ENCODE measurements at places on chromosomes 11 and 22.
A peak's percentile ranks its signal among the peaks of the same experiment; 100 is the strongest.

- no peak for DNase-seq
Measured at GRCh38 chr11:12214751-12215150, 104.4 kb downstream of the MICAL2 start.

DNA sequence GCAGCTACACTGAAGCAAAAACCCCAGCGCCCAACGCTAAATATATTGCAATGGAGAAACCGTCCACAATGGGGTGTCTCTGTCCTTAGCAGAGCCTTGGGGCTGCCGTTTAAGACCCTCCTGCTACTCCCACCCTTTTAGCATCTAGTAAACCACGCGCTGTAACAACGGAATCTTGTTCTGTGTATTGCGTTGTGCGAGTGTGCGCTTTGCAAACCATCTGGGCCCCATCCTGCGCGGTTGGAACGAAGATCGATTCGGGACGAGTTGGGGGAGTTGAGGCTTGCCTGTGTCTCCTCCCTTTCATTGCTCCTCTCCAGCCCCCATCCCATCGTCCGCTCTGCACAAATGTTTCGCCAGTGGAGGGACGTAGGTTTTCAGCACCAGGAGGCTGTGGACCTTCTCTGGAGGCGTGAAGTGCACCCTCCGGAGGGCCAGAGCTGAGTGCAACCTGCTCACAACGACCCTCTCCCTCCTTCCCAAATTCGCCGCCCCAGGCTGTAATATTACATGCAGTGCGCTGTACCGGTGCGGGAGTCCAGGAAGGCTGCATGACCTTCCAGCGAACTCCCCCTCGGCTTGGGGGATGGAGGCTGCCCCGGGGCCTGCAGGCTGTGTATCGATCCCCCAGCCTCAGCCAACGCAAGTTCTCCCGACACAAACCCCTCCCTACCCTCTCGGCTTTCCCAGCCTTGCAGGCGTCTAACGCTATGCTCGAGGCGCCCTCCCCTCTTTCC, 1.6 kb upstream of the KMT2A start:
- DNase-seq, result peak; percentile 47

DNA sequence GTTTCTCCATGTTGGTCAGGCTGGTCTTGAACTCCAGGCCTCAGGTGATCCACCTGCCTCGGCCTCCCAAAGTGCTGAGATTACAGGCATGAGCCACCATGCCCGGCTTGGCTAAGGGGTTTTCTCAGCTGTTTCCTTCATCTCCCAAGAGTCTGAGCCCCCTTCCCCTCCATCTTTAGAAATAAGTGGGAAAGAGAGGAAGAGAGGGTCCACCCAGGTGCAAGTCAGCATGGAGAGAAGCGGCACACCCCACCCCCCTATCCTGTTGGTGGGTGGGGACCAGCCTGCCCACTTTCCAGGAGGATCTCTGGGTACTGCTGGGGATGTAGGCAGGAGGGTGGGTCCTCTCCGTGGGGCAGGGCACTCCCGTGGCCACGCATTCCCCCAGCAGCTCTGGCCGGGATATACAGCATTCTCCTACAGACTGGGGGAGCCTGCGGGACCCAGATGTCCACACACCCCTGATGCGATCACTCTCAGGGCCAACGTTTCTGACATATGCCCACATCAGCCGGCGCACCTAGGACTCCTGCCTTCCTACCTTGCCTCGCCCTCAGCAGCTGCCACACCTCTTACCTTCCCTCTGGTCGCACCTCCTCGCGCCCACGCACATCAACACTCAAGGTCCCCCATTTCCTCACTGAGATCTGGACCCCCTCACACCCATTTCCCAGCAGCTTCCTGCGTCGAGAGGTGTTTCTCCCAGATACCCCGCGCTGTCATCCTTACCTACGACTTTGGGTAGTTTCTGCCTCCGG, 8.9 kb downstream of the SCARF2 start:
- DNase-seq, result no peak

GRCh38 chr22:17964156-17964555, 60.2 kb downstream of the MICAL3 start:
- DNase-seq, result no peak

DNA sequence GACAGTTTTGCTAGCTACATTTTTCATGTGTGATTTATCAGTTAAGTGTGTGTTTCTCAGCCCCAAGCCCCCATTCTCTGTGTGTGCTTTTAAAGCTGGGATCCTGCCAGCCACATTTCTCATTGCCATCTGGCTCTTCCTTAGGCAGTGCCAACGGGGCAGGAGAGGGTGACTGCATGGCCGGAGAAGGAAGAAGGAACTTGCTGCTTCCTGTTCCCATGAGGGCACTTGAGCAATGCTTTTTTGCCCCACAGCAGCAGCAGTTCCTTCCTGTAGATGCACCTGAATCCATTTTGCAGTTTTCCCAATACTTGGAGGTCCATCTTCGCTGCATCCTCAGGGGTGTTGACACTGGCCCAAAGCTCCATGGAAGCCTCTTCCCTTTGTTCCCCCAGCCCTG, 37.5 kb downstream of the TNRC6B start:
- DNase-seq, result peak; percentile 38

GRCh38 chr22:38172832-38173640, 8.6 kb downstream of the PLA2G6 start:
- peak; percentile 73 for DNase-seq

DNA sequence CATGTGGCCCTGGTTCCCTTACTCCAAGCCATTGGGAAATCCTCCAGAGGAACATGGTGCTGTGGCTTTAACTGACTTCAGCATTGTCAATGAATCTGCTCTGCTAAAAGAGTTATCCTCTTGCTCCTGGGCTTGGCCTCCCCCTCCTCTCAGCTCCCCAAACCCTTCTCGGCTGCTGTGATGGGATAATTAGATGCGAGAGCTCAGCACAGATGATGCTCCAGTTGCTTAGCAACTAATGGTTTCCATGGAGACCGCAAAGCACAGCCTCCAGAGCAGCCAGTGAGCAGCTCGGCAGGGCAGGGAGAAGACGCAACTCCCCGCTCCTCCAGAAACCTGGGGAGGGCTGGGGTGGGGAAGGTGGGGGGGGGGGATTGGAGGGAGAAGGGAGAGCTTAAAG, 2.8 kb upstream of the UPK2 start:
- DNase-seq, result no peak

GRCh38 chr11:104665641-104666040, 232.6 kb downstream of the CASP12 start:
- DNase-seq, result no peak

- DNase-seq, result no peak
Measured at GRCh38 chr11:118095493-118095892, 8.7 kb upstream of the SMIM35 start.

- DNase-seq, result no peak
Measured at GRCh38 chr11:132332521-132332920, 962.1 kb downstream of the NTM start.

GRCh38 chr11:12103411-12104225, 6.8 kb upstream of the MICAL2 start:
- DNase-seq, result no peak

- DNase-seq, result peak; percentile 90
Measured at GRCh38 chr22:37242395-37242918, 1.6 kb downstream of the RAC2 start.

- DNase-seq, result no peak
Measured at GRCh38 chr11:118227865-118228785, 3.3 kb upstream of the JAML start.

GRCh38 chr22:46881373-46882118, 119.1 kb downstream of the TBC1D22A start:
- DNase-seq, result no peak

- no peak for DNase-seq
Measured at GRCh38 chr11:46006418-46007070, 84.1 kb downstream of the LARGE2 start.

DNA sequence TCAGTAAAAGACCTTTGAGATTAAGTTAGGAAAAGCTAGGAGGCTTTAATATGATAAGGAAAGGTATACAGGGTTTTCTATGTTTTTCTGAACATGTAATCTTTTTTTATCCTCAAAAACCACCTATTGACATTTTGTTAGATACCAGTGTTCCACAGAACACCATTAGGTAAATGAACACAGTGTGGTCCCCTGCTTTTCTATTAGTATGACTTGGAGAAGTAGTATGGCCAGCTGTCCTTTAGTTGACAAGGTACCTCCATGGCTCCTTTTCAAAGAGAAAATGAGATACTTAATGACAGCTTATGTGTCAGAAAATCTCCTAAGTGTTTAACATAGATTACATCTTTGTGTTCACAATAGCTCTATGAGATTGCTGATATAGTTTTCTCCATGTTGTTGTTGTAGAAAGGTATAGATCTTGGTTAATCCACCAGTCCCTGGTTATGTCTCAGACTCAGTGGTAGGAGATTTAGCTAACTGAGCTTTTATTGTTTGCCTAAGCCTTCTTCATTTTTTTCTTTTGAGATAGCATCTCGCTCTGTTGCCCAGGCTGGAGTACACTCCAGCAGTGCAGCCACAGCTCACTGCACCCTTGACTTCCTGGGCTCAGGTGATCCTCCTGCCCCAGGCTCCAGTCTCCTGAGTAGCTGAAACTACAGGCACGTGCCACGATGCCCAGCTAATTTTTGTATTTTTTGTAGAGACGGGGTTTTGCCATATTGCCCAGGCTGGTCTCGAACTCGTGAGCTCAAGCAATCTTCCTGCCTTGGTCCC, 46.0 kb downstream of the STIM1 start:
- no peak for DNase-seq

DNA sequence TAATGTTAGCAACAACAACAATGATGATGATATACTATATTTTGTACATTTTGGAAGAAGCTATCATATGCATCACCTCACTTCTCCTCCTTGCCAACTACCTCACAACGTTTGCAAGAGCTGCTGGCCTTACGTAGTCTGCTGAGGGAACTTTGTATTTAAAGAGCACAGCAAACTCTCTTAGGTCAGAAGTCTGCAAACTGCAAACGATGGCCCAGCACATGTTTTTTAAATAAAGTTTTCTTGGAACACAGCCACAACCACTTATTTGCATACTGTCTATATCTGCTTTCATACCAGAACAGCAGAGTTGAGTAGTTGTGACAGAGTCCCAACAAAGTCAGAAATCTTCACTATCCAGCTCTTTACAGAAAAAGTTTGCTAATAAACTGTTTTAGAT, 261.7 kb downstream of the TENM4 start:
- no peak for DNase-seq

GRCh38 chr11:6621711-6622211, 2.5 kb upstream of the TPP1 start:
- DNase-seq, result no peak

GRCh38 chr22:41367680-41368542, 13.8 kb upstream of the TEF start:
- no peak for DNase-seq

DNA sequence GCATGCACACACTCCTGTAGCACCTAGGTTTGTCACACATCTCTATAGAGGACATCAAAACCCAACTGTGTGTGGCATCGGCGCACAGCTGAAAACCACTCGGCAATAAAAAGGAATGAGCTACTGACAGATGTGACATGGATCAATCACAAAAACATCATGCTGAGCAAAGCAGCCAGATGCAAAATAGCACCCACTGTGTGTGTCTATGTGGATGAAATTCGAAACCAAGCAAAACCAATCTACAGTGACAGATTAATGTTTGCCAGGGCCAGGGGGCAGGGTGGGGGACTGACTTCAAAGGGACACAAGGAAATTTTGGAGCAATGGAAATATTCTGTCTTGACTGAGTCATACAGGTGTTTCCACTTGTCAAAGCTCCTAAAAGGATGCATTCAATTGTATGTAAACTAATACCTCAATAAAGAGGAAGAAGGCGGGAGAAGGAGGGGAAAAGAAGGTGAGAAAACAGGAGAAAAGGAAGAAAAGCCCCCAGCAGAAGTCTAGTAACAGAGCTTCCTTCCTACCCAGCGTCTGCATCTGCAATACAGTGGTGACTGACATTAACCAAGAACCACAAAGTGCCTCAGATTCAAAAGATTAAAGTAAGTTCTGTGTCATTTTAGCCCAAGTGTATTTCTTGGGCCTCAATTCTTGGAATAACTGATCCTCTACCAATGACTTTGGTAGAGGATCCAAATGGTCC, 49.8 kb downstream of the PACSIN2 start:
- DNase-seq, result no peak

- DNase-seq, result no peak
Measured at GRCh38 chr11:61460474-61460881, 30.6 kb downstream of the SDHAF2 start.

DNA sequence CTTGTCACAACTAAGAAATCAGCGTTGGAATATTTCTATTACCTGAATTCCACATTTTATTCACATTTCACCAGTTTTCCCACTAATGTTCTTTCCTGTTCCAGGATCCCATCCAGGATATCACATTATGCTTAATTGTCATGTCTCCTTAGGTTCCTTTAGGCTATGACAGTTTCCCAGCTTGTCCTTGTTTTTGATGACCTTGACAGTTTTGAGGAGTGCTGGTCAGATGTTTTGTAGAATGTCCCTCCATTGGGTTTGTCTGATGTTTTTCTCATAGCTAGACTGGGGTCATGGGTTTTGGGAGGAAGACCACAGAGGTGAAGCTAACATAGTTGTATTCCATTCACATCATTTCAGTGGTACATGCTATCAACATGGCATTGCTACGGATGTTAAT, 80.8 kb upstream of the HEPHL1 start:
- DNase-seq, result no peak

GRCh38 chr11:9302448-9302847, 11.9 kb downstream of the TMEM41B start:
- no peak for DNase-seq

- DNase-seq, result no peak
Measured at GRCh38 chr11:124344346-124344745, 24.3 kb upstream of the OR8D2 start.

GRCh38 chr22:27492566-27493201, 308.9 kb downstream of the MN1 start:
- no peak for DNase-seq

DNA sequence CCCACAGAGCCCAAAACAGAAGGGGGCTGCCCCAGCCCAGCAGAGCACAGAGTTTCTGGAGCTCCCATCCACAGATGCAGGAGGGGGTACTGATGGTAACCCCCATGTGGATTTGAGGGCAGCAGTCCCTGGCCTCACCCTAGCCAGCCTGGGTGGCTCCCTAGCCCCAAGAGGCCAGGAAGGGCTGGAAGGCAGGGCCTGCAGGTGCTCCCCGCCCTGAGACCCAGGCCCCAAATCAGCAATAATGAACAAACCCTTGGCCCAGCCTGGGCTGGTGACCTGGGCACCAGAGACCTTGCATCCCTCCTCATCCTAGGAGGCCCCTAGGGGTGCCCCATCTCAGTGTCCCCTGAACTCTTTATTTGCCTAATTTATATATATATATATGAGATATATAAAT, 61.6 kb downstream of the MORC2 start:
- DNase-seq, result no peak

DNA sequence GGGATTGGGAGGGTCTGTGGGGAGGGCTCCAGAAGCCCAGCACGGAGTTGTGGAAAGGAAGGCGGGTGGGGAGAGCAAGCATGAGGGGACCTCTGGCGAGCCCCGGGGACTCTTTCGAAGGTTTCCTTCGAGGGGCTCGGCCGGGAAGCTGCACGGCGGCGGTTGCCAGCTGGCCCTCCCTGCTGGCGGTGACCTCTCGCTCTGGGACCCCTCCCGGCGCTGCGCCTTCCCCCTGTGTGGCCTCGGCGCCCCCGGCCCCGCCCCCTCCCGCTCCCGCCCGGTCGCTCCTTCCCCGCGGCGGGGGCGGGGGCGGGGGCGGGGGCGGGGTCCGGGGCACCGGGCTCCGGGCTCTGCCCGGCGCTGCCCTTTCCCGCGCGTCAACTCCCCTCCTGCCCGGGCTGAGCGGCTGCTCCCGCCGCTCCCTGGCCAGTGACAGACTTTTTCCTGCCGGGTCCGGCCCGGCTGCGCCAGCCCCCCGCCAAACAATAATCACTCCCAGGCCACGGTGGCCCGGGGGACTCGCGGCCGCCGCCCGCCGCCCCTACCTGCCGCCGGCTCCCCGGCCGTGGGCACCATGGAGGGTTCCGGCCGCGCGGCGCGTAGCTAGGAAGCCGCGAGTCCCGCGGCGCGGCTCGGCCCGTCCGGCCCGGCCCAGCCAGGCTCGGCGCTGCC, 941 bp downstream of the CLCF1 start:
- DNase-seq, result no peak
